Stimulated activated CD8-positive, alpha-beta memory T cell treated with anti-CD3 and anti-CD28 coated beads, Interleukin-7, amount 100 ng/mL, for 1 hour (primary cell): ENCODE measurements at places on chromosomes 2 and 18.

DNA sequence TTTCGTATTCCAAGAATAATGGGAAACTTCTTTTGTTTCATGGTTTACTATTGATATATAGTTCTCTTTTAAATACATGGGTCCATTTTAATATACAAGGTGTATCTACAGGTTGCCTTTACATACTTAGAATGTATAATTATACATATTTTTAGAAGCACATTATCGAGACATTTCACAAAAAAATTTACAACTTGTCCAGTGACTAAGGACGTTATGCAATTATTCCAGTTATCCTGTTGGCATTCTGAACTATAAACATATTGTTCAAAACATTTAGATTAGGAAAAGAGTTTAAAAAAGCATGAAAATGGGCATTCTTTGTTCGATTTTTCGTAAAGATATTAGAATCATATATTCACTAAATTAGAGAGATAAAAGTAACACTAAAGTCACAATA lies 344.6 kb upstream of the TMEFF2 start:
- no peak for DNase-seq

GRCh38 chr18:65422544-65423136 lies 328.2 kb upstream of the CDH7 start:
- no peak for DNase-seq

DNA sequence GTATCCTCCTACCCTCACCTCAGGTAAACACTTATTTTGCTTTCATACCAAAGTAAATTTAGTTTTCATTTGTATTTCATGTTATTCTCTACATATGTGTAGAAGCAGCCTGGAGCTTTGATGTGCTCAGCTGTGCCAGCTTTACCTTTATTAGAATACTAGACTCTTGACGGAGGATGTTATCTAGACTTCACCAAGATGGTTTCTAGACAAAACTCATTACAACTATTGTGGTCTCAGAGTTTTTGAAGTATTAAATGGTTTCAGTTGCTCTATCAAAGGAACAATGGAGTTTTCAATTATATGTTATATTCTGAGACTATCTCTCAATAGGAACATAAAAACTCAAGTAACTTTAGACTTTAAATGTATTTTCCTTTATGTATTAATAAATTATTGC lies 5.0 kb upstream of the IL18RAP start:
- no peak for DNase-seq

GRCh38 chr2:225614915-225615314 lies 215.4 kb downstream of the NYAP2 start:
- DNase-seq = no peak

DNA sequence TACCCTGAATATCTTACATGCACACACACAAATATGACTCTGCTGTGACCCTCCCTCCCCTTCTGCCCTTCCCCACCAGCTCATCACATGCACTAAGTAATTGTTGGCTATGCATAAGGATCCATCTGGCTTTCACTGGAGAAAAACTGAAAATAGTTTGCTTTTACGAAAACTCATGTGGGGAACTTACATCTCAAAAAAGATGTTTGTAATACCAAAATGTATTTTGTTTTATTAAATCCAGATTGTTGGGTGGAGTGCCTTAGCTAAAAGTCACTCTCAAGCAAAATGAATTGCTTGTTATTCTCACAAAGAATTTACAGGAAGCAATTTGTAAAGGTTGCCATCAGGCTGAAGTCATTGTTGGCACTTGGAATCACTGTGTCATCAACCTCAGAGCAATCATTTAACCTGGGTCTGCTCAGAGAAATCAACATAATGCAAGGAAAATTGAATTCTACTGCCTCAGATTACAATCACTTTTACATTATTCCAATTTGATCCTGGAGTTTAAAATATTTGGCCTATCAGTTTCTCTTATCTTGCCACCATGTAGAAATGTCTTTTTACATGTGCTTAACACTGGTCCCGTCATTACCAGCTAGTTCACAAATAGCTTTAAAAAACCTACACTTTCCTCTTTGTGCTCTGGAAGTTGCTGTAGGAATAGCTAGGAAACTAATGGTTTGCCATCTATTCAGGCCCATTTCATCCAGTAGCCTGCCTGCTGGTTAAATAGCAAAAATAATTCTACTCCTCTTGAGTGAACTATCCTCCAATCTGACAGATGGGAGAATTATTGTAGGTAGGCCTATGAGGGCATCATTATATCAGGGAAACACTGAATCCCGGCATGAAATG lies 90.3 kb upstream of the TMEM17 start:
- no peak for DNase-seq

- DNase-seq = no peak
These were observed 22.9 kb downstream of the DOK1 start for GRCh38 chr2:74577448-74577847.

GRCh38 chr2:58065248-58065647 lies 18.6 kb downstream of the VRK2 start:
- DNase-seq = no peak

DNA sequence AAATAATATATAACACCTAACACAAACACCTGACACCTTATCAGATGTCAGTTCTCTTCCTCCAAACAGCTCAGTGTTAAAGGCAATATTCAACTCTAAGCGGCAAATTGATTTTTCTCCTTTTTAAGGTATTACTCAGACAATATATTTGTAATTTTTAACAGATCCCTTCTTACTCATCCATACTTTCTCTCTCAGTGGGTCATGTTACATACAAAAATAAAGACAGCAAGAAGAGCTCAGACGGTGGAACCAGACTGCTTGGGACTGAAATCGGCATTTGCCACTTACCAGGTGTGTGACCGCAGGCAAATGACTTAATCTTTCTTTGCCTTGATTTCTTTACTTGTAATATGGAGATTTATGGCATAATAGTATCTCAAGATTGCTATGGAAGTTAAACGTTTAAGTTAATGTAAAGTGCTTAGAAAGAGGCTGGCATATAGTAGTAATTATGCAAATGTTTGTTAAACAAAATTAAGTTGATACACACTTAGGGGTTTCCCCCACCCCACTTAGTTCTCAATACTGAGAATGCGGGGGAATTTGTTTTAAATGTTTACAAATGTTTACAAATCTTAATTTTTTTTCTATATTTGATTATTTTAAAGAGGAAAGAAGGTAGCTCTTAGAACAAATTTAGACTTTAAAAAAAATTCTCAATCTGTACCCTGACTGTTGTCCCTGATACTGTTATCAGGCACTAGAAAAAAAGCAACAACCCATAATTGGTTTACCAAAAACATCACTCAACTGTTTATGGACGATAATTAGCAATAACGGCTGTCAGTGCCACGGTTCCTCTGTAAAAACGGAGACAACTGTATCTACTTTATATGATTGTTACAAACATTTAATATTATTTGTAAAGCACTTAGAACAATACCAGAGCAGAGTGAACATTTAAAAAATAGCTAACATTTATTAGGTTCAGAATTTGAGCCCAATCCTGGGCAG lies 25.6 kb downstream of the MAP3K2 start:
- DNase-seq = no peak

DNA sequence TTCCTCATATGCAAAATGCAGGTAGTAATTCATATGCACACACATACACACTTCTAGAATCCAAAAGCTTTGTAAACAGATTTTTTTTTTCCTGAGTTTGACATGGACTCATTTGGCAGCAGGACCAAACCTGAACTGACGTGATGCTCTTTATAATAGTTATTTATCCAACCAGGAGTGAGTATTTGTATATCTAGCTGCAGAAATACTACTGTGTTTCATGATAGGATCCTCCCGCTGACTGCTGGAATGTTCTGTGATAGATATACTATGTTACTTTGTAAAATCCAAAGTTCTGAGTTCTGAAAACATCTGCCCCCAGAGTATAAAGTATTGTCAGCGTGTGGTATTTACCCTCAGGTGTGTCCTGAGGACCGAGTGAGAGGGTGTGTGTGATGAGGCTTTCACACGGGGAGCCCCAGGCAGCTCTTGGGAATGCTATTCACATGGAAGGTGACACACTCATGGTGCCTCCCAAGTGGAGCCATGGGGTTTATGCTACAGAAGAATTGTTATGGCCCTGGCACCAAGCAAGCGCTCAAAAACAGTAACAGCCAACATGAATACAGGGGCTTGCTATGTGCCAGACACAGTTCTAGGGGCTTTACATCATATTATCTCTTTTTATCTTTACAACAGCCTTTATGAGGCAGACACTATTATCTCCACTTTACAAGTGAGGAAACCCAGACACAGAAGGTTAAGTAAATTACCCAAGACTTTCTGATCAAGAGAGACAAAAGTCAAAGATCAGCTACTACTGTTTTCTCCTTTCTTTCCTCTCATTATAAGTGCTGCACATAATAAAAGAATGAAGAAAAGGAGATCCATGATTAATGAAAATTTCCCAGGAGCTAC lies 16.7 kb upstream of the TXNDC2 start:
- DNase-seq = no peak

DNA sequence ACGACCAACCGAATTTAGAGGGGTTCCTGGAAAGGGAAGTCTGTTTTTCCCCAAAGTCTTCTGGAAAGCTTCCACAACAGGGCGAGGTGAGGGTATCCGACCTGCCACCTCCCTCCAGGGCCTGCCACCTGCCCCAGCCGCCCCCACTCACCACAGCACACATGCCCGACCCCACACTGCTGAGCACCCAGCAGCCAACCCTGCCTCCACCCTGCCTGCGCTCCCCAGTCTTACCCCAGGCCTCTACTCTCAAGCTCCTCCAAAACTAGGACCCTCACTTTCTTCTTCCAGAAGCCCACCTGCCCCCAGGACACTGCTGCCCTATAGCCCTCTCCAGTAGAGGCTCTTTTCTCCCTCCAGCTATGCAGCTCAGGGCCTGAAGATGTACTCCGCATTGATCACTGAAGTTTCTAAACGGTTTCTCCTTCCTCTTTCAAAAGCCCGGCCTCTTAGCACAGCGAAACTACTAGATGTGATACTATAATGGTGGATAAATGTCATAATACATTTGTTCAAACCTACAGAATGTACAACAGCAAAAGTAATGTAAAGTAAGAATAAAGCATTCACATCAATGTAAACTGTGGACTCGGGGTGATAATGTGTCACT lies 128.8 kb upstream of the SLC1A4 start:
- DNase-seq = no peak

DNA sequence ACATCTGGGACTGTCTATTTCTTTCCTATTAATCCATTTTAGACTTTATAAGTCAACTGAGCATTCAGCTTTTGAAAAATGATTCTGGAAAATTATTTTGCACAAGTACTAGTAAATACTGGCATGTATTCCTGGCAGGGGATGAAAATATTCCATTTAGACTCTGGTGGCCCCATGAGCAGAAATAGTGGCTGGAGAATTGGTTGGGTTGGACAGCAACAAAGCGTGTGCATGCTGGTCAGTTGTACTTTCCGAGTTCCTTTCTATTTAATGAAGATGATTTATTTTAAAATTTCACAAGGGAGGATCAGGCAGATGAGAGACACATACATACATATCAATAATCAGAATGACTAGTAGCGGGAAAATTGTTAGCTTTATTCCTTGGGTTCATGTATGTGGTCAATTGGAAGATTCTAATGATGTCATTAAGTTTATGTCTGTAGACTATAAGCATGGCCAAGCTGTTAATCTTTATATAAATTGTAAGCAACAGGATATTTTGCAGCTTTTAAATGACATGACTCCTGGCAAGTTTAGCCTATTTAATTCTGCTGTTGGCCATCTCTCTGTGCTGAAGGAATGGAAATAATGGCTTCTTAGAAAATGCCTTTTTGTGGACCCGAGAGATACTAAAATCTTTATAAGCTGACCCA lies 541.6 kb downstream of the SLC4A3 start:
- DNase-seq = no peak

DNA sequence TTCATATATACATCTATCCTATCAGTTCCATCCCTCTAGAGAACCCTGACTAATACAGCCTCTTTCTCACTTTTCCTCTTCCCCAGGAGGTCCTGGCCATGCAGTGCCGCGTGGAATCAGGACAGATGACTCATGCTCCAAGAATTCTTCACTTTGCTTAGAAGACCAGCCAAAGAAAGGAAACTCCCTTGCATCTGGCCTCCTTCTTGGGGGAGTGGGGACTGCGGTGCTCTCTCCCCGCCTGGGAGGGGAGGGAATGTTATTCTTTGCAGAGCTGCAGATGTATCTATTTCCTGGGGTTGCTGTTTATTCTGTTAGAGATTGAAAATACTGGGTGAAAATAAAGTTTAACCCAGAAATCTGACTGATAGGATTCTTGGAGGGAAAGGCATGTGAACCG lies 111.5 kb upstream of the SH3BP4 start:
- no peak for DNase-seq

GRCh38 chr2:6723865-6724604 lies 141.7 kb downstream of the CMPK2 start:
- DNase-seq = no peak

DNA sequence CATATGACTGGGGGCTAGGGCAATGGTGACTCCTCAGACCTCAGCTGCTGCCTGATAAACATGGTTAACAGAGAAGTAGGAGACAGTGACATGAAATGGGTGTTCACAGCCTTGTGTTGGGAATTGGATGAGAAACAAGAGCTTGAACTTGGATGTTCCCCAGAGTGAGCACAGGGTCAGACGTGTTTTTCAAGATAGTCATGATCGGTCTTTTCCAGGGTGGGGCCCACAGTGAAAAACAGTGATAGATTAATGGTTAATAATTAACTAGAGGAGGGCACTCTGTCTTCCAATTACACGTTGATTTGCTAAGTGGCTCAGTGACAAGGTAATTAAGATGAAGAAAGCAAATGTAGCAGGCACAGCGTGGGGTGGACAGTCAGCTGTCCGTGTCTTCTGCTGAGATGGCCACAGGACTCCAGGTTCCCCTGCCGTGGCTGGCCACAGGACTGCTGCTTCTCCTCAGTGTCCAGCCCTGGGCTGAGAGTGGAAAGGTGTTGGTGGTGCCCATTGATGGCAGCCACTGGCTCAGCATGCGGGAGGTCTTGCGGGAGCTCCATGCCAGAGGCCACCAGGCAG lies at the start of gene UGT1A3:
Gene UGT1A3, plus strand, starts transcription at position 320 of the 579 bp plus-strand sequence. Its CDS starts 85 bp downstream, at position 405.
- DNase-seq = no peak

DNA sequence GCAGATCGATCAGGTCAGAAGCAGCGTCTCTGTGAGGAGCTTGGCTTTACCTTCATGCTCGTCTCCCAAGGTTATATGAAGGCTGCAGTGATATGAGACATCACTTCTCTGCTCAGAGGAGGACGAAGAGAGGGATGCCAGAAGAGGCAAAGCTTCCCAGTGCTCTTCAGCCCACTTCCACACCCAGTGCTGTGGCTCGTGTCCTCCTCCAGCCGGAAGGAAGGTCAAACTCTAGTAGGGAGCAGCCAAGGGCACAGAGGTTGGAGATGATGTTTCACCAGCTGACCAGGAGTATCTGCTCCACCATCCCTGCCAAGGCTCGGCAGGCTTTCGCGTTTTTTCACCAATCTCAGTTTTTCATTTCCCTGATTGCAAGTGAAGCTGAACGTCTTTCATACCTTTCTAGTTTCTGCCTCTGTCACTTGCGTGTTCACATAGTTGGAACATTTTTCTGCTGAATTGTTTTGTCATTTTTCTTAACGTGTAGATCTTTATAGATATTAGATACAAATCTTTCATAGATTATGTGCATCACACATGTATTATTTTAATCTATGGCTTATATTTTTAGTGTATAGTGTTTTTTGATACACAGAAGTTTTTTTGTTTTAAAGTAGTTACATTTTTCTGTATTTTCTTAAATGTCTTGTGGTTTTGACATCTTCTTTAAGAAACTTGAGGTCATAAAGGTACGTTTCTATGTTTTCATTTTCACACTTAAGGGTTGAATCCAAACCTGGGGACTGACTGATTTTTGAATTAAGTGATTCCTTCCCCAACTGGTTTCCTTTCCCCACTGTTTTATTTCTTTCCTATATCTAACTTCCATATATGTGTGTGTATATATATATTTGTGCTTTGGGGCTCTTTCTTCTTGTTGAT lies 23.5 kb upstream of the L3MBTL4 start:
- no peak for DNase-seq

- no peak for DNase-seq
These were observed 125.2 kb upstream of the LYPD1 start for GRCh38 chr2:132795220-132795619.
